ENCODE measurements at places on chromosomes 12 and 14.

DNA sequence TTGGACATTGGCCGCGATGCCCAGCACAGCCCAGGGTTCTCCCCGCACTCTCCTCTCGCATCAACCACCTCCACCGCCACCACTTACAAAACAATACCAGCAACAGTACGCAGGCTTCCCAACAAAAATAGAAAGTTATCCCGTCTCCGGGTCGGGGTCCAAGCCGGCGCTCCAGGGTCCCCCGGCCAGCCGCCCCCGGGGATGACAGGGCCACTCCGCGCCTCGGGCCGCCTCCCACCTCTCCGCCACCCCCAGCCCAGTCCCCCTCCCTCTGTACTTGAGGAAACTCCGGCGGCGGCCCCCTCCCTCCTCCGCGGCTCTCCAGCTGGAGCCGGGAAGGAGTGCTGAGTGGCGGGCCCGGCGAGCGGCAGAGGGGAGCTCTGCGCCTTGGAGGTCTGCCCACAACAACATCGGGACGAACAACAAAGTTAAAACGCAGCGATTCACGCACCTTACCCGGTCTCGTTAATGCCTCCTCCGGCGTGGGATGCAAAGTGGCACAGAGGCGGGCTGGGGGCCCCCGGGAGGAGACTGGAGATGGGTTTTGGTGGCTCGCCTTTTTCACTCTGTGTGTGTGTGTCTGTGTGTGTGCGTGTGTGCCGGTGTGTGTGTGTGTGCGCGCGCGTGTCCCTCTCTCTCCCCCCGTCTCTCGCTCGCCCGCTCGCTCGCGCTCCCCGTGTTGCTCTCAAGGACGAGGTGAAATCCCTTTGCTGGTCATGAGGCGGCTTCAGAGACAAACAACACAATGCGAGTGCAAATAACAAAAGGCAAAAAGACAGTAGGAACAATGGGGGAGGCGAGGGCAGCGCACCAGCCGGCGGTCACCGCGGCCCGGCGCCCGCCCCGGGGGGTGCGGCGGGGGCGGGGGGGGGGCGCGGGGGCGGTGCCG is 386.8 kb downstream of the BCAT1 start:
- no peak for DNase-seq

GRCh38 chr12:5500331-5500659 is 68.4 kb downstream of the NTF3 start:
- no peak for DNase-seq

DNA sequence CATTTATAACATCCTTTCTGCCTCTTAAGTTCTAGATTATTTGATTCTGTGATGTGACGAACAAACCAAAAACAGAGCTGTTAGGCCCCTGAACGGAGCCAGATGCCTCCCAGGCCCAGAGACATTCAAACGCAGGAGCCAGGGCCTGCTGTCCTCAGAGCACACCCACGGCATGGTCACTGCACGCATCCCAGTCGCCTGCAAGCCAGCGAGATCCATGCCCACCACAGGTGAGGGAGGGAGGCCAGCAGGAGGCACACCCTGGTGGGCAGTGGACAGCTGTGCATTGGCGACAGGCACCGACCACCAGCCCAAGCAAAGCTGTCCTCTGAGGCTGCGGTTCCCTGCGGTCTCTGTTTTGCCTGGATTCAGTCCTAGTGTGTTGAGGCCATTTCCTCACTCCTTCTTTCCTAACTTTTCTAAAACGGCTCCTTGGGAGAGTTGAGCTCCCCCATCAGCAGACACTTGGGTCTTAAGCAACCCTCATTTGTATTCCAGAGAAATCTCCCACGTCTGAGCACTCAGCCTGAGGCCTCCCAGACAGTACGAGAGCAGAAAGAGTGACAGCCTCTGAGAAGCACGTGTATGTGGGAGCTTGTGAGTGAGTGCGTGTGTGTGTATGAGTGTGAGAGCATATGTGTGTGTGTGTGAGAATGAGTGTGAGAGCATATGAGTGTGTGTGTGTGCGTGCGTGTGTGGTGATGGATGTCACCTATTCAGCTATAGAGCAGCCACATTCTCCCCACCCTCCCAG is 81.2 kb downstream of the CHGA start:
- no peak for DNase-seq

DNA sequence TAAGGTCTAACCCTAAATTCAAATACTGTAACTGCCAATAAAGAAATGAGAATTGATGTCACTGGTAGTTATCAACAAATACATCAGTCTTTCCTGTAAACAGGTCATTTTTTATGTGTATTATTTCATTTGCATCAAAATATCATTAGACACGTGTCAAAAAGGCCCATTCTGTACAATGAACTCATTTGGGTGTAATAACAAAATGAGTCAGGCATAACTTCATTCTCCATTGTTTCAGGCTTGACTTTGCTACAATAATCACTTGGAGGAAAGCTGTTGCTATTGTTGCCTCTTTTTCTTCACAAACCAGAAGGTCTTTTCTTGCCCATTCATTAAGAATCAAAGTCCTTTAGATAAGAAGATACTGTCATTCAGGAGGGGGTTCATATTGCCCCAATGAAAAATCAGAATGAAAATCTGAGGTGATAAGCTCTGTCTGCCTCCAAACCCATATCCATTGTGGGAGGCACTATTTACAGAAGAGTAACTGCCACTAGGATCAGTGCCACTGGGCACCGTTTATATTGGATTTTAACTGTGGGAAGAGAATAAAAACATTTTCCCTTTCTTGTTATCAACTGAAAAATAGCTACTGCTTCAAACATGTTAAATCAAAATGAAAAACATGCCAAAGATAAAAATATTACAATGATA is 10.1 kb downstream of the ENTPD5 start:
- DNase-seq = no peak

DNA sequence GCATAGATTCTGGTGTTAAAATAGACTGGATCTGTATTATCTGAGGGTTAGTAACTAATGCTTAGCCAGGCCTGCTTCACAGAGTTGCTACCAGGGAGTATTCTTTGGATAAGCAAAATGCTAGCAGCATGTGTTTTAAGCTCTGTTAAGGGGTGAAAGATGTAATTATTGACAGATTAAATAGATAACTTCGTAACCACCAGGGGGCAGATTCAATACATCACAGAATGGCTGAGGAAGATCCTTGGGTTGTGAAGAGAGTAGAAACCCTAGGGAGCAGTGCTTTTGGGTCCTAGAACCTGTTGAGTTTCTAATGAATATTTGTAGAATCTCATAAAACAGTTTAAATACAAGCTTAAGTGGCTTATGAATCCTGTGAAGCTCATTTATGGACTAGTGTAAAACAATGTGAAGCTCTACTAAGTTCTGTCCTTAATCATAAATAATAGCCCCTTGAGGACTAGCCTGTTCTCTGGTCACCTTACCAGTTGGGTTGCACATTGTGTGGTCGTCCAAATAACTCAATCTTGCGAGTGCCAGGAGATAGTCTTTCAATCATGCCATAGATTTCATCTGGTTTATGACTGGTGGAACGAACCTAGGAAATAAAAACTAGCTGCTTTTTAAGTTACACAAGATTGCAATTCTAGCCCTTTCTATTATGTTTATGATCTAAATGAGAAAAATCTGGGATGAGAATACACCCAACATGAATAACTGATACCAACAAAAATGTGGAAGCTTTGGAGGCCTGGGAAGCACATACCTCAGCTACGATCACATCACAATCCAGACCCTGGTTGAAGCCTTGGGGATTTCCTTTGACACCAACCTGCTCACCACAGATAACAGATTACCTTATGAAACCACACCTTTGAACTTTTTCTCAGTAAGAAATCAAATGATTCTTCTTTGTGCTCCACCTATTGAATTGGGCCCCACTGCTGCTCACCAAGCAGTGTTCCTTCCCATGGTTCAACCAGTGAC is 12.3 kb downstream of the METTL3 start:
- no peak for DNase-seq
